ENCODE measurements at places on chromosomes 7 and 10.

- DNase-seq, result no peak
Observed at GRCh38 chr10:57706016-57706415, 561.7 kb downstream of the IPMK start.

DNA sequence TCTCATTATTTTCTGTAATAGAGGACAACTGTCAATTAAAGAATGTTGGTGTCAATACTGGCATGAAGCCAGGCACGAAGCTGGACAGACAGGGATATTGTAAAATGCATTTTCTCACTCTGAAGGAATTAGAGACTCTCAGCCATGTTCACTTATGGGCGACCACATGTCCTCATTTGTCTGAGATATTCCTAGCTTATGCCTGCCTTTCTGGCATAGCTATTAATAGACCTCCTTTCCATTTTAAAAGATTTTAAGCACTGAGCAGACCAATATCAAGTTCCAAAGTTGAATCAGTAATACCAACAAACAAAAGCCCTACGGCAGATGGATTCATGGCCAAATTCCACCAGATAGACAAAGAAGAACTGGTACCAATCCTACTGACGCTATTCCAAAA lies 589.9 kb downstream of the GRM8 start:
- DNase-seq, result no peak

- DNase-seq, result no peak
Observed at GRCh38 chr7:2438775-2439174, 35.4 kb downstream of the CHST12 start.

DNA sequence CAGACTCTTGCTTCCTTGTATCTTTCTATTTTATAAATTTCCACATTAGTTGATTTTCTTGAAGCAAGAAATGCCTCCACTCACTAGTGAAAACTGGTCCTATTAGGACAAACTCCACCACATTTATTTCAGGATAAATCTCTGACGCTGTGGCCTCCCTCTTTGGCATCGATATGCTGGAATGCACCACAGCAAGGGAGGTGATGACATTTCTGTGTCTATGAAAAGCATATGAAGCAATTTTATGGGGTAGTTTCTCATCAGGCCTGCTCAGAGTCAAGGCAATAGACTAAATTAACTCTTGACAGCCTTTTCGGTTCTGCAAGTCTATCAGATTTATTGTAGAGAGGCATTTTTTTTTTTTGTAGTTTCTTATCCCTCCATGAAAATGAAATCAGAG lies 304.4 kb downstream of the ZEB1 start:
- no peak for DNase-seq

GRCh38 chr7:91251877-91252276 lies 12.4 kb upstream of the FZD1 start:
- DNase-seq, result no peak

DNA sequence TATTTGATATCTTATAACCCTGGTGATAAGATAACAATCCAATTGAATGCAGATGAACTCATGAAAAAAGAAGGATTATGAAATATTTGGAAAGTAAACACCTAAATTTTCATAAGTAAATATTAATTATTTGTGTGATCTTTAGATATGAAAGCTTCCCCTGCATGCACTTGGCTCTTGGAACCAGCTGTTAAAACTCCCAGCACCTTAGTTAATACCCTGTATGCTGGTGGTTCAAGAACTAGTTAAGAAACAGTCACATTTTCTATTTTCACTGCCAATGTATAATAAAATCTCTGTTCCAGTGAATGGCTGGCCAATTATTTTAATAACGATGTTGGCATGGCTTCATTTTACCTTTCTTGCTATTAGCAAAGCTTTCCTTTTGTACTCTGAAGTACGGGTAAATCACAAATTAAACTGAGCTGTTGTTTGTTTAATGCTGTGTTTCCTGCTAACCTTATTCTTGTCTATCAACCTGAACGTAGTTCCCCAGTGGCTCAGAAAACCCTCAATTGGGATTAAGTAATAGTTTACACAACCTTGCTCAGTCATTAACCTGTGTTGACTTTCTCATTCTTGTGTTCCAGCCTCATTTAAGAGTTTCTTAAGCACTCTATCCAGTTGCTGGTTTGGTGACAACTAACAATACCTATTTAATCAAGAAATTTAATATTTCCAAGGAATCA lies 38.9 kb downstream of the MET start:
- DNase-seq, result no peak

DNA sequence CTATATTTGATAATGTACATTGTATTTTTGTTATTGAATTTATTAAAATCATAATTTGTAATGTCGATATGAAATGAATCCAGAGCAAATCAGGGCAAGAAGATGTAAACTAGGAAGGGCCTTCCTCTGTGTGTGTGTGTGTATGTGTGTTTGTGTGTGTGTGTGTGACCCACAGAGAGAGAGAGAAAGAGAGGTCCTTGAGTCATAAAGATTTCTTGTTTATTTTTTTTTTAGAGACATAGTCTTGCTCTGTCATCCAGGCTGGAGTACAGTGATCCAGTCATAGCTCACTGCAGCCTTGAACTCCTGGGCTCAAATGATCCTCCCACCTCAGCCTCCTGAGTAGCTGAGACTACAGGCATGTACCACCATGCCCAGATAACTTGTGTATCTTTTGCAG lies 50.7 kb downstream of the INPP5F start:
- no peak for DNase-seq

GRCh38 chr7:135467207-135467711 lies 42.6 kb downstream of the CNOT4 start:
- no peak for DNase-seq

DNA sequence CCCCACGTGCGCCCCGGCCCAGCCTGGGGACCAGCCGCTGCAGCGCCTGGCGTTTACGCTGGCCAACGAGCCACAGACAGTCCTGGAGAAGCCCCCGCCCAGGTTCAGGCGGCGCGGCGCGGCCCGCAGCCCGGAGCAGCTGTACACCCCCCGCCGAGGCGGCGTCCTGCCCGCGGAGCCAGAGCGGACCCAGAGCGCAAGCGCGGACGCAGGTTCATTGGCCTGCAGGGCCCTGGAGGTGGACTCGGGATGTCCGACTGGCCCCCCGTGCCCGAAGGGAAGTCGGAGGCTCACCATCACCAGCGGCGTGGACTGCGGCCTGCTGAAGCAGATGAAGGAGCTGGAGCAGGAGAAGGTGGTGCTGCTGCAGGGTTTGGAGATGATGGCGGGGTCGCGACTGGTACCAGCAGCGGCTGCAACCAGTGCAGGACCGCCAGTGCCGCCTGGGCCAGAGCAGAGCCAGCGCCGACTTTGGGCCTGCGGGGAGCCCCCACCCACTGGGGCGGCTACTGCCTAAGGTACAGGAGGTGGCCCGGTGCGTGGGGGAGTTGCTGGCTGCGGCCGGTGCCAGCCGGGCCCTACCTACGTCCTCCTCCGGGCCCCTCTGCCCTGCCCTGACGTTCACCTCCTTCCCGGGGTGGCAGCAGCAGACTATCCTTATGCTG lies 72.0 kb upstream of the KCTD7 start:
- no peak for DNase-seq

DNA sequence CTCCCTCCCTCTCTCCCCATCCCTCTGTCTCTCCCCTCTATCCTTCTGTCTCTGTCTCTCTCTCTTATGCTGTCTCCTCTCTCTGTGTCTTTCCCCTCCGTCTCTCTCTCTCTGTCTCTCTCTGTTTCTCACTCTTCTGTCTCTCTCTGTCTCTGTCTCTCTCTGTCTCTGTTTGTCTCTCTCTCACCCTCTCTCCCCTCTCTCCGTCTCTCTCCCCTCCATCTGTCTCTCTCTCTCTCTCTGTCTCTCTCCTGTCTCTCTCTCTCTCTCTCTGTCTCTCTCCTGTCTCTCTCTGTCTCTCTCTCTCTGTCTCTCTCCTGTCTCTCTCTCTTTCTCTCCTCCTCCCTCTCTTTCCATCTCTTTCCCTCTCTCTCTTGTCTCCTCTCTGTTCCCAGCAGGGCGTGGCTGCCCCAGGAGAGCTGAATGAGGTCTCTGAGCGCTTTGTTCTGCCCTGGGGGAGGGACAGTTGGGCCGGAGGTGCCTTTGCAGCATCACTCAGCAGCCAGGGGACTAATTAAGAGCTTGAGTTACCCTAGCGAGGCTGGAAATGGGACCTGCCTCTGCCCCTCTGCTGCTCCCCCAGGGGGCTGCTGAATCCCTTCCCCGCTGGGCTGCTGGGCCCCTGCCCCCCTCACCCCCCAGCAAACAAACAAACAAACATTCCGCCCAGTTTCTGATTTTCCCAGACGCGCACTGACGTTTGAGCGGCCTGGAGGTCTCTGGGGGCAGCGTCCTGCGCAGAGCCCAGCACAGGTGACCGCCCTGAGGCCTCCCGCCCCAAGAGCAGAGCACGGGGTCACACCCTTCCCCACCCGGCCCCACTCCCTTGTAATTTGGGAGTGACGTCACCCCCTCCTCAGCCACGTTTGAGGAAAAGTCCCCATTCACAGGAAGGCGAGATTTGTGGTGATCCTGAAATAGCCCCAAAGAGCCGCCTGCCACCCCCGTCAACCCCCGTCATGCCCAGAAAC lies 68.1 kb downstream of the PDGFA start:
- no peak for DNase-seq

GRCh38 chr7:40015790-40016296 lies 65.8 kb downstream of the CDK13 start:
- DNase-seq, result no peak

GRCh38 chr7:55048221-55048859 lies 29.5 kb downstream of the EGFR start:
- no peak for DNase-seq

DNA sequence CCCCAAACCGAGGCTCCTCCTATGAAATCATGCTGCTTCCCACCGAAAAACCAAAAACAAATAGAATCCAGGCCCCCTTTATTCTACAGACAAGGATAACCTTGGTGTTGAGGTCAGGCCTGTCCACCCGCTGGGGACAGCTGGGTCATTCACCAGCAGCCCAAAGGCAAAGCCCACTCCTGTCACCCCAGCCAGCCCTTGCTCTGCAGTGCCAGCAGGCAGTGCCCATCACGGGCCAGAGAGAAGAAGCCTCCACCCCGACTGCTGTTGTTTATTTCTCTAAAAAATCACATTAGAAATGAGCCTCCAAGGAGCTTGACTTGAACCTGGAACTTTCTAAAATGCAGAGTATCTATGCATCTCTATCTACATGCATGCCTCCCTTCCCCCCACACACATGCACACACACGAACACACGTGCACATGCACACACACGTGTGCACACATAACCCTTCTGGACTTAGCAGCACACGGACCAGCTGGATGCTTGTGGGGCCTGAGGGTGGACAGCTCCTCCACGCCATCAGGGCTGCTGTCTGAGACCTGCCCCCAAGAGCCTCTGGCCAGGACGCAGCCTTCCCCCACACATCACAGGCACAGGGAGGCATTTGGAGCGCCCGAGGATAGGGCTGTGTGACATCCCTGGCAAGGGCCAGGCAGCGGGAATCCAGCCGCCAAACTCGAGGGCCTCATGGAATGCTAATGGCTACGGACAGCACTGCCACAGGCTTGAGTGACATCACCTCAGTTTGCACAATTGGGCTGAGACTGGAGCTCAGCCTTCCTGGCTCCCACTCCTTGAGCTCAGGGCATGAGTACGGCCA lies 22.8 kb downstream of the PRKAG2 start:
- no peak for DNase-seq

- no peak for DNase-seq
Observed at GRCh38 chr7:30974605-30975255, 11.0 kb downstream of the GHRHR start.

DNA sequence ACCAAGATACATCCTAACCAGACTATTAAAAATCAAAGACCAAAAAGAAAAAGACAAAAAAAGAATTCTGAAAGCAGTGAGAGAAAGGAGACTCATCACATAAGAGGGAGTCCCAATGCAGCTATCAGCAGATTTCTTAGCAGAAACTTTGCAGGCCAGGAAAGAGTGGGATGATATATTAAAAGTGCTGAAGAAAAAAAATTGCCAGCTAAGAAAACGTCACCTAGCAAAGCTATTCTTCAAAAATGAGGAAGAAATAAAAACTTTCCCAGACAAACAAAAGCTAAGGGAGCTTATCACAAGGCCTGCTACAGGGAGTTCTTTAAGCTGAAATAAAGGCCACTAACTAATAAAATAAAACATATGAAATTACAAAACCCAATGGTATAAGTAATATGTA lies 40.5 kb upstream of the CDK6 start:
- no peak for DNase-seq

DNA sequence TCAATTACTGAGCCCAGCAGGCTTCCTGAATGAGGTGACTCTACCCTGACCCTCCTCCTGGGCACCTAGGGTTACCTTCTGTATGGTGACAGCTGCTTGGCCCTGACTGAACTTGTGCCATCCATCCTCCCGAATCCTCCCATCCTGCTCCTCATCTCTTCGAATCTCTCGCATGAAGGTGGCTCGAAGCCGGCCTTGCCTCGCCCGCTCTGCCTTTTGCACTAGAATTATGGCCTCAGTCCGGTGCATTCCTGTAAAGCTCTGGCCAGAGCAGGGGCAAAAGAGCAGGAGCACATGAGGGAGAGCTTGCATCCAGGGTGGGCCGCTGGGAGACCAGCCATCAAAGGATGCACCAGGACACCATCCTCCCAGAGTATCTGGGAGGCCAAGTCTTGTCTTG lies 7.5 kb downstream of the H2BK1 start:
- DNase-seq, result no peak

GRCh38 chr10:89391907-89392756 lies at the start of gene IFIT1:
TSS of gene IFIT1 (plus strand) at chr10:89392623. CDS start at chr10:89392713, 90 bp downstream.
- DNase-seq, result no peak

GRCh38 chr10:80407812-80408241 lies 524 bp upstream of the PRXL2A start:
- no peak for DNase-seq

GRCh38 chr10:33052915-33053810 lies 95.1 kb upstream of the ITGB1 start:
- no peak for DNase-seq

GRCh38 chr10:126387041-126387921 lies 996 bp downstream of the ADAM12 start:
- DNase-seq, result no peak

DNA sequence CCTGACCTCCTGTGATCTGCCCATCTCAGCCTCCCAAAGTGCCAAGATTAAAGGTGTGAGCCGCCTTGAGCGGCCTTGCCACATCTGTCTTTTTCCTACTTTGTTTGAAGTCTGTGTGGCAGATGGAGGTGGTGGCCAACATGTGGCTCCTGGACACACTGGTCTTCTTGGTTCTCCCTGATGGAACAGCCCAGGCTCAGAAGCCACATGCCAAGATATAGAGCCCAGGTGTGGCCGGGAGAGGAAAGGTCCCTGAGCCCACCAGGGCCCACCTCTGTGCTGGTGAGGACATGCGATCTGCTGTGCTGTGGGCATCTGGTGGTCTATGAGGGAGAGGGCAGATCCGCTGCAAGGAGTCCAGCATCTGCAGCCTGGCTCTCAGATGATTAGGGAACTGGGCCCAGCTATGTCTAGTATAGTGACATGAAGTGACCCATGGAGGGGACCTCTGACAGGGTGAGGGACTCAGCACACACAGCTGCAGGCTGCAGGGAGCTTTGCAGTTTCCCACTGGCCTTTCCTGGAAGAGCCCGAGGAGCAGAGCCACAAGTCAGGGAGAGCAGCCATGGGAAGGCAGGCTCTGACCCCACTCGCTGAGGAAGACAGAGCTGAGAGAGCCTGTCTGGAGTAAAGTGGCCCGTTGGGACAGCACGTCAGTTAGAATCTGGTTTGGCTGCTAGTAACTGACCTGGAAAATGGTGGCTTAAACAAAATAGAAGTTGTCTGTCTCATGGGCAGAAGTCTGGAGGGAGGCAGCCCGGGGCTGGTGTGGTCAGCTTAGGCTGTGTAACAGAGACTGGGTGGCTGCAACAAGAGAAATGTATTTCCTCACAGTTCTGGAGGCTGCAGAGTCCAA lies 25.9 kb downstream of the ADCY1 start:
- DNase-seq, result no peak
